ENCODE measurements at places on chromosomes 1 and 21. TPM values are rescaled to one million over a fixed set of nuclear protein-coding genes. Genes with fewer than 3 reads are reported as not detected.

DNA sequence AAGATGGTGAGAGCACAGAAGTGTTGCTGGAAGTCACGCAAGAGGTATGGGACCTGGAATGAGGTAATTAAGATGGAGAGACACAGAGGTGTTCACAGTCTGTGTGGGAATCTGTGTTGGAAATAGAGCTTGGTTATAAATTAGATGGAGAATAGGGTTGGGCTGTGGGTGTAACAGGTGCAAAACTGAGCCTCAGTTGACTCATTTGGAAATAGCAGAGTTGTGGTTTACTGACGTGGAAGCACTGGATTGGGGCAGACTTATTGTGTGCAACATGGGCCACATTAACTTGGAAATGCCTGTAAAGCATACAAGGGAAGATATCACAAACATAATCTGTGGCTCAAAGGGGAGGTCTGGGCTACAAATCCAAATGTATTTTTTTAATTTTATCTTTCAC is 13.0 kb downstream of the CAMSAP2 start:
- H3K27me3 ChIP-seq: no peaks in the 10 kb centered on the region
- no peaks in the 10 kb centered on the region for H3K36me3 ChIP-seq
- H3K4me3 ChIP-seq: no peak overlapping the region
- no peak overlapping the region for H3K27ac ChIP-seq
- H3K4me1 ChIP-seq: no peaks in the 10 kb centered on the region

DNA sequence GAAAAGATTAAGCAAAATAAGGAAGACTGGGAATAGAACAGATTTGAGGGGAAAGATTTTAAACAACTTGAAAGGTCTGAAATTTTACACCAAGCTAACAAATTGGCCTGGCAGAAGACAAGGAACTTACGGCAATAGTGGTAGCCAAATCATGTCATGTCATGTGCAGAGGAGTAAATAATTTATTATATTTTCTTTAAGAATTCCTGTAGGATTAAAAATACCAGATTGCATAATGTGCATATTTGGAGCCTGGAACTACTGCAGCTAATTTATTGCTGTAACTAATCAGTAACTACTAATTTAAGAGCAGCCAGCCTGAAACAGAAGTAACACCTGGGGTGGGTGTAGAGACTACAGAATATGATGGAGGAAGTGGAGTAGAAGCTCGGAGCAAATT is 334.3 kb downstream of the TGFB2 start:
- H3K4me1 ChIP-seq: no peaks in the 10 kb centered on the region
- DNase-seq: no peak
- H3K4me3 ChIP-seq: no peak overlapping the region
- H3K36me3 ChIP-seq: no peaks in the 10 kb centered on the region
- H3K27me3 ChIP-seq: no peaks in the 10 kb centered on the region
- no peak overlapping the region for H3K27ac ChIP-seq

- H3K36me3 ChIP-seq: no peaks in the 10 kb centered on the region
- H3K27ac ChIP-seq: no peak overlapping the region
- no peaks in the 10 kb centered on the region for H3K27me3 ChIP-seq
These were observed 22.3 kb downstream of the LDLRAD1 start for GRCh38 chr1:53995683-53996082.

CCDC27 gene
- not detected for total RNA-seq

GRCh38 chr1:239816081-239816782 is 275.5 kb upstream of the FMN2 start:
- H3K4me1 ChIP-seq: no peaks in the 10 kb centered on the region
- H3K27ac ChIP-seq: no peak overlapping the region
- no peaks in the 10 kb centered on the region for H3K36me3 ChIP-seq
- peak; percentile 36 for DNase-seq
- H3K27me3 ChIP-seq: no peaks in the 10 kb centered on the region
- no peak overlapping the region for H3K4me3 ChIP-seq

GRCh38 chr1:163296504-163297263 is 25.1 kb upstream of the NUF2 start:
- H3K27ac ChIP-seq: no peak overlapping the region
- no peaks in the 10 kb centered on the region for H3K4me1 ChIP-seq
- no peak for DNase-seq

PLPP3 gene
- 52.7 TPM for total RNA-seq

PRUNE1 gene
- 19.4 TPM for total RNA-seq

DNA sequence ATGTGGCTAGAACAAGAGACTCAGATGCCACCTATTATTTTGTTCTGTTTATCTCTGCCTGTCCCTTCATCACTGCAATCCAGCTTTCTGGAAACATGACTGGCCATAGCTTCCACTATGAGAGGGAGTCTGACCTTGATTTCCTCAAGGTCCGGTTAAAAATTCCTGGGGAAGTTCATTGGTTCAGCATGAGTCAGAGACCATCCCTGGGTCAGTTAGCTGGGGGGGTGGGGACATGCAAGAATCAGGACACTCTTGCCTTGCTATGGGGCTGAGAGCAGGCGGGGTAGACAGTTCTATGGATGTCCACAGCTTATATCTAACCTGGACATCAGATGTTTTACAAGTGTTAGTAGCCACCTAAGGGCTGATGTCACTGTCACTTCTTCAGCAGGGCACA is 81.1 kb downstream of the TENT5C start:
- no peak overlapping the region for H3K4me3 ChIP-seq
- no peak overlapping the region for H3K27ac ChIP-seq
- DNase-seq: peak; percentile 15
- H3K4me1 ChIP-seq: peaks cover 22% of the 10 kb centered on the region

GRCh38 chr1:203283597-203283996 is 21.7 kb upstream of the BTG2 start:
- H3K4me3 ChIP-seq: no peak overlapping the region
- peak overlapping the region; percentile 78 for H3K27ac ChIP-seq
- H3K36me3 ChIP-seq: no peaks in the 10 kb centered on the region

DNA sequence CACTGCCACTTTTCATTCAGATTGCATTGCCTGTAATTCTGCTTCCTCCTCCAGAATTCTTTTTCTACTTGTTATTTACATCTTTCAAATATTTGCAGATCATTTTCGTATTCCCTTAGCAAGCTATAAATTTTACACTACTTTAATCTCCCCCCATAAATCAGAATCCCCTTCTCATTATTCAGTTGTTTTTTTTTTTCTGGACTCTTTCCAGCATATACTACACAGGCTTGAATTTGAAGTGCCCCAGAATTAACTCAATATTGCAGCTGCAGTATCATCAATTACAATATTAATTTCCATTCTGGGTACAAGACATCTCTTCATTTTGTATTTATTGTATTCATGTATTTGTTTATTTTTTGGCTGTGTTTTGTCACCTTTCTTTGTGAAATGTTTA is 1494.3 kb downstream of the AMY1C start:
- H3K27me3 ChIP-seq: no peaks in the 10 kb centered on the region
- no peak overlapping the region for H3K27ac ChIP-seq
- no peaks in the 10 kb centered on the region for H3K4me1 ChIP-seq
- no peak for DNase-seq
- no peaks in the 10 kb centered on the region for H3K36me3 ChIP-seq
- H3K4me3 ChIP-seq: no peak overlapping the region

GRCh38 chr1:94345148-94345721 is 73.0 kb upstream of the ABCD3 start:
- no peak for DNase-seq
- H3K4me1 ChIP-seq: no peaks in the 10 kb centered on the region
- no peak overlapping the region for H3K4me3 ChIP-seq

OVAAL gene
- total RNA-seq: not detected

ENO1 gene
- 157 TPM for total RNA-seq

DNA sequence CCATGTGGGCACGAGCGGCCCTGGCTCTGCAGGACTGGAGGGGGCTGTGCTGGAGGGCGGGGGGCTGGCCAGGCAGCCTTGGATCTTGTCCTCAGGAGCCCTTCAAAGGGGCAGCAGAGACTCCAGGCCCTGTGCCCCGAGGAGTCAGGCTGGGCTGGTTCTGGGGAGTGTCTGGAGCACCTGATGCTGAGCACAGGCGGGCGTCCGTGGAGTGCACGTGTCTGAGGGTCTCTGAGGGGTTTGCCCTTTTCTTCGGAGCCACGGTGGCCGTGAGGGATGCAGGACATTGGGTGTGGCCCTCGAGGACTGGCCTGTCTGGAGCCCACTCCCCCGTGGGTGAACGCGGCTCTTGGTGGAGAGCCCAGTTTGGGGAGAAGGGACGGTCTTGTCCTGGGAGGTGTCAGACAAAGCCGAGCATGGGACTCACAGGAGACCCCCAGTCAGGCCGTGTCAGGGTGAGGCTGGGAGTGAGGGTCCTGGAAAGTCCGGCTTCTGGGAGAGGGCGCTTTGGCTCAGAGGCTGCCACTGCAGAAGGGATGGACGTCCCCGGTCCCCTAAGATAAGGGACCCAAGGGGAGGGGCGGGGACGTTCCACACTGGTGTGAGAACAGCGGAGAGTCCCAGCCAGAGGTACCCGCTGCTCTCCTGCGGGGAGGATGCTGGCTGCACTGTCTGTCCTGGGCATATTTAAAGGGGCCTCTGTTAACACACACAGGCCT is 60.8 kb downstream of the COL18A1 start:
- H3K4me3 ChIP-seq: no peak overlapping the region
- peaks cover 23% of the 10 kb centered on the region for H3K4me1 ChIP-seq
- H3K27ac ChIP-seq: no peak overlapping the region

DNA sequence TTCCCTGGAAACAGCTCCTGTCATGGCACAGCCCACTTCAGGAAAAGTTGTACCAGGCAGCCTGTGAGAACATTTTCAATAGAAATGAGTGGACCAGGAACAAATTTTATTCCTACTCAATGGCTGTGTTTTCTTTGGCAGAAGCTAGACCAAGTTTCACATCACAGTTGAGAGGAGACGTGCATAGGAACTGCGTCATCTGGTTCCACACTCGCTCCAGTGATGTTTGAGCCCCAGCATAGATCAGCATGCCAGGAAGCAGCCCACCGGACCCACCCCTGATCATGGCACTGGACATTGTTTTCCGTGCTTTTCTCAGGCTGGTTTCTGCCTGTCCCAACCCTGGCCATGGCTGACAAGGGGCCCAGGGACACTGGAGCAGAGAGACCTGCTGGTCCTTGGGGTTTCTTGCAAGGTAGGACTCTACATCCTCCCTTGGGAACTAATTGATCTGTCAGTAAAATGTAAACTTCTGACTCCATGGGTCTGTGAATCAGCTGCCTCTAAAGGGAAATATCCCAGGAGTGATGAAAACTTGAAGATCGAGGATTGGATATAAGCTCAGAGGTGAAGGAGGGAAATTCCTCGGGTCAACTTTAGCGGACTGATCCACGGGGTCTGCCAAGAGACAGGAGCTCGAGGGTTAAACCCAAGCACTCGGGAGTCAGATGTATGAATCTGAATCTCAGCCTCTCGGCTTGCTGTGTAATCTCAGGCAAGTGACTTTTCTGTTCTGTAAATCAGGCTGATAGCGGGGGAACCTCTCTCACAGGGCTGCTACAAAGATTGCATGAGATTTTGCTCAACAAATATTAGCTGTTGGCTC is 35.7 kb downstream of the NEK2 start:
- H3K36me3 ChIP-seq: no peaks in the 10 kb centered on the region
- DNase-seq: no peak
- H3K4me3 ChIP-seq: no peak overlapping the region
- H3K27me3 ChIP-seq: no peaks in the 10 kb centered on the region
- peaks cover 30% of the 10 kb centered on the region for H3K4me1 ChIP-seq
- H3K27ac ChIP-seq: no peak overlapping the region

AZIN2 gene
- 1.6 TPM for total RNA-seq

- no peak overlapping the region for H3K27ac ChIP-seq
- DNase-seq: no peak
- no peaks in the 10 kb centered on the region for H3K27me3 ChIP-seq
- no peaks in the 10 kb centered on the region for H3K4me1 ChIP-seq
- no peak overlapping the region for H3K4me3 ChIP-seq
These were observed 63.4 kb upstream of the SRSF10 start for GRCh38 chr1:24043345-24044032.

ADORA1 gene
- 21.1 TPM for total RNA-seq

OPRD1 gene
- total RNA-seq: 0.66 TPM

SH2D5 gene
- not detected for total RNA-seq

ARTN gene
- 1.3 TPM for total RNA-seq

- no peaks in the 10 kb centered on the region for H3K36me3 ChIP-seq
- H3K4me3 ChIP-seq: no peak overlapping the region
- H3K27ac ChIP-seq: no peak overlapping the region
- DNase-seq: no peak
These were observed 133.4 kb upstream of the MAP1LC3C start for GRCh38 chr1:242132121-242132817.

GRCh38 chr1:94304553-94304952 is 67.2 kb upstream of the ARHGAP29 start:
- H3K27ac ChIP-seq: no peak overlapping the region
- DNase-seq: no peak
- H3K4me3 ChIP-seq: no peak overlapping the region
- no peaks in the 10 kb centered on the region for H3K4me1 ChIP-seq
- H3K36me3 ChIP-seq: no peaks in the 10 kb centered on the region
- H3K27me3 ChIP-seq: no peaks in the 10 kb centered on the region

- no peaks in the 10 kb centered on the region for H3K27me3 ChIP-seq
- H3K27ac ChIP-seq: no peak overlapping the region
- DNase-seq: no peak
- H3K36me3 ChIP-seq: no peaks in the 10 kb centered on the region
These were observed 48.1 kb downstream of the SYF2 start for GRCh38 chr1:25184001-25184762.

HAO2 gene
- not detected for total RNA-seq

LIN28A gene
- not detected for total RNA-seq

- H3K36me3 ChIP-seq: no peaks in the 10 kb centered on the region
- no peaks in the 10 kb centered on the region for H3K4me1 ChIP-seq
- H3K4me3 ChIP-seq: no peak overlapping the region
- H3K27ac ChIP-seq: no peak overlapping the region
- no peaks in the 10 kb centered on the region for H3K27me3 ChIP-seq
These were observed 65.3 kb downstream of the VAV3 start for GRCh38 chr1:107899655-107900054.

- no peaks in the 10 kb centered on the region for H3K36me3 ChIP-seq
- no peak overlapping the region for H3K4me3 ChIP-seq
- no peak for DNase-seq
- H3K4me1 ChIP-seq: no peaks in the 10 kb centered on the region
- H3K27ac ChIP-seq: no peak overlapping the region
These were observed 20.0 kb downstream of the PIK3CD start for GRCh38 chr1:9671377-9672140.

GRCh38 chr1:240646571-240647240 is 34.8 kb upstream of the GREM2 start:
- DNase-seq: no peak
- no peaks in the 10 kb centered on the region for H3K36me3 ChIP-seq
- no peaks in the 10 kb centered on the region for H3K27me3 ChIP-seq
- H3K4me3 ChIP-seq: no peak overlapping the region
- no peak overlapping the region for H3K27ac ChIP-seq
- H3K4me1 ChIP-seq: no peaks in the 10 kb centered on the region

GRCh38 chr1:31588751-31589515 is 12.6 kb downstream of the TINAGL1 start:
- peak; percentile 55 for DNase-seq
- H3K36me3 ChIP-seq: no peaks in the 10 kb centered on the region
- no peaks in the 10 kb centered on the region for H3K27me3 ChIP-seq
- H3K4me3 ChIP-seq: no peak overlapping the region
- peak overlapping the region; percentile 83 for H3K27ac ChIP-seq

SYCP1 gene
- not detected for total RNA-seq

ECE1 gene
- total RNA-seq: 79.1 TPM

SMPDL3B gene
- 28.0 TPM for total RNA-seq

IRF6 gene
- total RNA-seq: 20.0 TPM

GRCh38 chr1:85504417-85504816 is 39.5 kb upstream of the DDAH1 start:
- no peak for DNase-seq
- no peak overlapping the region for H3K4me3 ChIP-seq
- no peaks in the 10 kb centered on the region for H3K27me3 ChIP-seq
- peaks cover 14% of the 10 kb centered on the region for H3K4me1 ChIP-seq
- H3K36me3 ChIP-seq: no peaks in the 10 kb centered on the region
